Activated CD8-positive, alpha-beta memory T cell treated with anti-CD3 and anti-CD28 coated beads, Interleukin-2, amount 50 U/mL, for 4 hours (primary cell): ENCODE measurements at places on chromosomes 4 and X.
A peak's percentile ranks its signal among the peaks of the same experiment; 100 is the strongest.

- DNase-seq: no peak
Observed at GRCh38 chr4:17939054-17939453, 82.5 kb downstream of the LCORL start.

GRCh38 chrX:14073556-14073955, 43.9 kb upstream of the GEMIN8 start:
- DNase-seq: no peak

DNA sequence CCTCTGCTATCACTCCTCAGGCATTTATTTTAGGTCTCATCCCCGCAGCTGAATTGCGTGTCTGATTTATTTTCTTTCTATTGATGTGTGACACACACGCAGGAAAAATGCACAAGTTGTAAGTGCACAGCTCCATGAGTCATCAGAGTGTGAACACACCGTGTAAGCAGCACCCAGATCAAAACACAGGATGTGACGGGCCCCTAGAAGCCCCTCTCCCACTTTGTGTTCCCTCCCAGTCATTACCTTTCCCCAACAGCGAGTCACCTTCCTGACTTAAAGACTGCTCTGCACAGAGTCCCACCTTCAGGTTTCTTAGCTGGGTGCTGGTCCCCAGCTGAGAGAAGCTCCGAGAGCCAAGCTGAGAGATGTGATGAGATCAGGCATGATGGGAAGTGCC, 436.7 kb downstream of the MID1IP1 start:
- no peak for DNase-seq

- DNase-seq: no peak
Observed at GRCh38 chrX:36573720-36574119, 434.4 kb upstream of the FAM47C start.

- no peak for DNase-seq
Observed at GRCh38 chr4:165210566-165210965, 3.2 kb downstream of the KLHL2 start.

DNA sequence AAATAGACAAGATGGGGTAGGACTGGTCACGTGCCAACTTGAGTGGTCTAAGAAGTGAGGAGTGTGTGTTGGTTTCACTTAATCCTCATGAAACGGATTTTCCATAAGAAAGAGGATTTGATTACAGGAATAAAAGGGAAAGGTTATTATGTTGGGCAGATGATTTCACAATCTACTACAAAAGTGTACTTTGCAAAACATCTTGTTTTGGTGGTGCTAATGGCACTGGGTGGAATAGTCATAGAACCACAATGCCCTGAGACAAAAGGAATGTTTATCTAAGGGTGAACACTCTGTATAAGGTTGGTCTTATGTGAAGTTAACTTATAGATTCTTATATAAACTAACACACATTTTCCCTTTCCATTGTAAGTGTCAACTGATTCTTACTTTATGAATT, 45.6 kb downstream of the GLUD2 start:
- DNase-seq: no peak

DNA sequence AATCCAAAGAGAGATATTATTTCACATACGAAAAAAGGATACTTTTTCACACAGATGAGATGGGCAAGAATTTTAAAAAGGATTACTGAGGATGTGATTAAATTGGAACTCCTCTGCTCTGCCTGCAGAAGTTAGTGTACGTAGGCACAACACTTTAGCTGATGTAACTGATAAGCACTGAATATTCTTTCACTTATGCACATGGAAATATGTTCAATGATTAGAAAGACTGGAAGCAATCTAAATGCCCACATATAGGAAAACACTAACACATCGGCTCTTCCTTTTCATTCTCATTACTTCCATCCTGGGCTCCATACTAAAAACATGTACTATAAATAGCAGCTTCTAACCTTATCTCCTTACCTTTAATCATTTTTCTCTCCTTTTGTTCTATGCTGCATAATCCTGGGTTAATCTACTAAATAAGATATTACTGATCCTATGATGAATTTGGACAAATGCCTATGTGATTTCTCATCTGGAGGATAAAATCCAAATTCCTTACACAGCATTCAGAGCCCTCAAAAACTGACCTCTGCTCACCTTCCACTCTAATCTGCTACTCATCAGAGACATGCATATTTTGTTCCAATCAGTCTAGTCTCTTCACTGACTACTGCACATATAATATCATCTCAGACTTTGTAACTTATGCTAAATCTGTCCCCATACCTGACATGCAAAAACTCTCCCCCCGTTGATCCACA, 197.8 kb downstream of the PDGFC start:
- DNase-seq: no peak

GRCh38 chr4:80726471-80726870, 304.0 kb upstream of the BMP3 start:
- no peak for DNase-seq

DNA sequence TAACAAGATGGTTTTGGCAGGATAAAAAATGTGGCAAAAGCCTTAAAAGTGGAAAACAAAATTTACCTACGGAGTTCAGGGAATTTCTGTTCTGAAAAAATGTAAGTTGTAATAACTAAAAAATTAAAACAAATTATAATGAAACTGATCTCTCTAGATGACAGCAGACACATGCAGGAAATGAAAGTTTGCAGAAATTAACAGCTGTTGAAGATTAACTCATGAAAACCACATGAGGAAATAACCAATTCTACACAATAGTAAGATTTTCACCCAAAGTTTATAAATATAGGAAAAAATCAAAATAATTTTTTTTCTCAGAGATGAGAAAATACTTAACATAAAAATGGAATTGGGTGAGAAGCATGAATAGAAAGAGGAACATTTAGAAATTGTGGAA, 47.5 kb upstream of the UGT2B15 start:
- DNase-seq: no peak

DNA sequence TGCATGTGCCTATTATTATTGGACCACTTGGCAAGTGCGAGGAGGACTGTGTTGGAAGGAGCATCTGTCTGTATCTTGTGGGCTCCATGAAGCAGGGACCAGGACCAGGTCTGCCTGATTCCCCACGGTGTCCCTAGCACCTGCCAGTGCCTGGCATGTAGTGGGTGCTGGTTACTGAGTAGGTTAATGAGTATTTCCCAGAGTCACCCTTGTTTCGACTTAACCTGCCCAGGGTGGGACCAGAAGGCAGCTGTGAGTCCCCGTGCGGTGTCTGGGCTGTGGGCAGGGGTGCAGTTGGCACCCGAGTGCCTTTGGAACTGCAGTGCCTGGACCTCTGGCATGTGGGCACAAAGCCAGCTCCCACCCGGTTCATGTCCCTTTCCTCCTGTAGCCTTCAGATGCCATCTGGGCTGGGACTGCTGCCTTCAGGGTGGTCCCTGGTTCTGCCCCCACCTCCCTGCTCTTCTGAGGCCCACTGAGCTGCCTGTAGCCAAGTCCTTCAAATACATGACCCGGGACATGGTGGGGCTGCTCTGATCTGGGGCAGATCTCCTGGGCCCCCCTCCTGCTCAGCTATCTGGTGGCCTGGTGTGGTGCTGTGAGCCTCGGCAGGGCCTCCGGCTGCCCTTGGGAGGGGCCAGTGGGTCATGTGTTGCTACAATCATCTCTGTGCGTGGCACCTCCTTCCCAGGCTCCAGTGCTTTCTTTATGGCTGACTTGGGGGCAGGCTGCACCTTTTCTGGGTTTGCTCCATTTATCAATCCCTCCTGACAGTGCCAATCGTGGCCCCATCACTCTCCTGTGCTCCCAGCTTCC, 53.0 kb upstream of the SORCS2 start:
- DNase-seq: no peak

DNA sequence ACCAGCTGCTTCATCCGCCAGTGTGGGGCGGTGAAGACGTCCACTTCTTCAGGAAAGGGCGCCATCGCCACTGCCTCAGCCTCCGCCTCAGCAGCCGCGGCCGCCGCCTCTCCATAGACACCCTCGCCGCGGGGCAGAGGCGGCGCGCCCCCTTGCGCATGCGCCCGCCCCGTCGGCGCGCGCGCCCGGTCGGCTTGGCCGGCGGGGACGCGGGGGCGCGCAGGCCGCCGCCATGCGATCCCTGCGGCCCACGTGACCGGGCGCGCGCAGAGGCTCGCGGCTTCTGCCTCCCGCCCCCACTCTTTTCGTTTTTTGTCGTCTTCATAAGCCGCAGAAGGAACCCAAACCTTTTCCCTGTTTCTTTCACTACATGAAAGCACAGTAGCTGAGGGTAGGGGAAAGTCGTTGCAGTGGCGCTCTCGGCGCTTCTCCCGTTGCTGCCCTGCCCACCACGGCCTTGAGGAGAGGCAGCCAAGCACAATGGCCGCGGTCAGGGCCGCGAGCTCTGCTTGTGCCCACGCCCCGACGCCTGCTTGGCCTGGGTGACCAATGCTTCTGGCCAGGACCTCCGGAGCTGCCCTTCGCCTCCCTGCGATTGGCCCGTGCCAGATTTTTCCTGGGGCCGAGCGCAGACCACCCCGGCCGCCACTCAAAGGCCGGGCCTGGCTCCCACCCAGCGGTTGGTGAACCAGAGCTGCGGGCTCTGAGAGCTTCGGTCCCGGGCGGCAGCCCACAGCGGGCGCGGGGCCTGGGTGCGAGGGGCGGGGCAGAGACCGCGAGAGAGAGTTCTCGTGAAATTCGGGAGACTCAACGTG, at the start of gene FBXL5:
Gene FBXL5, minus strand, starts transcription at position 135 of the 815 bp plus-strand sequence. Its CDS starts 70 bp downstream, at position 65.
- peak; percentile 81 for DNase-seq

GRCh38 chr4:163196926-163197480, 30.3 kb upstream of the NAF1 start:
- DNase-seq: no peak

DNA sequence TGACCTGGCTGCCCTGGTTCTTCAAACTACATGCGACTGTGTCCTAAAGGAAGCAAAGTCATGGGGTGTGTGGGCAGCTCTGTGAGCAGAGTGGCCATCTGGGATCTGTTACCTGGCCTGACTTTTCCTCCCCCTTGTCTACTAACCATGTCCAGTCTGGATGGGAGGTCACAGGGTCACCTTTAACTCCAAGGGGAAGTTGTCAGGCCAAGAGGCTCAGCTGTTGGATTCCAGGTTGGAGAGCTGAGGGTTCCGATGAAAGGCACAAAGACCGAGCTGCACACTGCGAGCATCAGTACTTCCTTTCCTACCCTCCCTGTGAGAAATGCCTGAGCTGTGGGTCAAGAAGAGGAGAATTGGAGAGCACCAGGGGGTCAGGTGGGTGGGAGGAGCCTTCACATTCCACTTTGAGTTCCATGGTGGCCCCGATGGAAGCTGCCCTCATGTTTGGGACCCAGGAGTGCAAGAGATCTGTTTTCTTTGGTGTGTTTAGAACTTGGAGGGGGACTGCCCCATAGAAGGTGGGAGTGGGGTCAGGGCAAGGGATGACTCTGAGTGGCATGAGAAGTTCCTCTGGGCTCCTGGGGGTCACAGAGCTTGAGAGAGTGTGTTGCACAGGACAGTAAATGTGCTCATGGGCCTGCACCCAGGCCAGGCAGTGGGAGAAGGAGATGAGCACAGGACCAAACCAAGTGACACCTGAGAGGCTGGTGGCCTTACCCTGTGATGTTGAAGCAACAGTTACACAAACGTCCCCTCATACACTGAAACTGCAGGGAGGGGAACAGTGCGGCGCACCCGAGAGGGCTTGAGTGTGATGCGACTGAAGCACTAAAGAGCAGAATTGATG, 36.2 kb downstream of the RGS12 start:
- DNase-seq: no peak

GRCh38 chr4:151227172-151227571, 49.8 kb upstream of the PRSS48 start:
- DNase-seq: no peak

DNA sequence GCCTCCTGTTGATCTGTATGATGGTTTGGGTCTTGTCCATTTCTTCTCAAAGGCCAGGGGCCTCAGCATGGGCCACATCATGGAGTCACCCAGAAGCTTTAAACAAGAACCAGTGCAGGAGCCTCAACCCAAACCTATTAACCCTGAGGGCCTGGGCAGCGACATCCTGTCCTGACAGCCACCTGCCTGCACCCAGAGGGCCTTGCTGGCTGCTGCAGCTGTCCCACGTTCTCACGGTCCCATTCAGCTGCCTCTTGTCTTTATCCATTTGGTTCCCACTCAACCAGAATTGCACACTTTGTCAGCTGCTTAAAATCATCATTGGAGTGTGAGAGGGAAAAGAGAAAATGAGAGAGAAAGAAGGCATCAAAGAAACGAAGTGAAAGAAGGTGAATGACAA, 21.6 kb downstream of the C4orf50 start:
- no peak for DNase-seq

- no peak for DNase-seq
Observed at GRCh38 chr4:21848021-21848420, 100.6 kb downstream of the KCNIP4 start.

- no peak for DNase-seq
Observed at GRCh38 chrX:39337451-39337850, 536.2 kb downstream of the MID1IP1 start.

DNA sequence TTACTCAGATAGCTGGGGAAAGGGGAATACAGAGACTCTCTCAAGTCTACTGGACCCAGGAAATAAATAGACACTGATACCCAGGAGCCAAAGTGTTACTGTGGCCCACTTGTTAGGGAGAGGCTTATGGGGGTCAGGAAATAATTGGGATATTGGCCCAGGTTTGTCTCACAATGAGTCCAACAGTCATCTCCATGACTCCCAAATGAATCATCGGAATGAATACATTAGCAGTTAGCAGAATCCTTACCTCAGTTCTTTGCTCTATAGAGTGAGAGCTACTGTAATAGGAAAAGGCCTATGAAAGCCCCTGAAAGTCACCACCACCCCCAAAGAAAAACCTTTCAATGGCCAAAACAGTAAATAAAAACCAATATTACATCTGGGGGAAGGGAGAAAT, 42.4 kb upstream of the ARHGEF6 start:
- no peak for DNase-seq

GRCh38 chr4:174928575-174929253, 10.6 kb downstream of the ADAM29 start:
- DNase-seq: no peak

DNA sequence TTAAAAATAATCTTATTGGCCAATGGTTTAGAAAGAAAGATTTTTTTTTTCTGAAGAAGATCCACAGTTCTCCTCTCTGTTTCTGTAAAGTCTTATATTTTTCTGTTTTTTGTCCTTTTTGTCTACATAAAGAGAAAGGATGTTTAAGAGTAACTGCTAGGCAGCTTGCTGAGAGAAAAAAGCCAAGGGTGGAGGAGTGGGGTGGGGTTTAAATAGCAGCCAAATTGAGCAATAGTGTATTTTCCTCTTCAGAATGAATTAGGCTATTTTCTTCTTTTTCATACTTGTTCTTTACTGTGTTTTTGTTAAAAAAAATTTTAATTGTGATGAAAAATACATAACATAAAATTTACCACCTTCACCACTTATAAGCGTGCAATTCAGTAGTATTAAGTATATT, 224.6 kb downstream of the SOWAHB start:
- DNase-seq: no peak

DNA sequence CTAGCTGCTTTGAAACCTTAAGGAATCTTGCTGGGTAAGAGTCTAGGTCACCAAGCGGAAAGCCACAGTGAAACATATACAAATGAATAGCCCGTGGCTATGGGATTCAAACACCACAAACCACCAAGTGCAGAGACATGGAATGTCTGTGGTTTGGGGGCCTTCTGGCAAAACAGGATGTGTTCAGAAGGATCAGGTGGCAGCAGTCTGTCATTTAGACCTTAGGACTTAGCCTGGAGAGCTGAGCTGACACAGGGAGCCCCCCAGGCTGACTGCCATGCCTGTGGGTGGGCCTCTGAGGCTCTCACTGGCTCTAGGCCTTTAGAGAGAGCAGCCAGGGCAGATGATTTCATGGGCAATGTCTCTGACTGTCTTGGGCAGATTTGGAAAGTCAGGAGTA, 225.6 kb downstream of the FBXW7 start:
- DNase-seq: no peak

GRCh38 chr4:71198958-71199357, 139.9 kb upstream of the SLC4A4 start:
- DNase-seq: no peak

- DNase-seq: no peak
Observed at GRCh38 chrX:102115748-102116147, 9.7 kb upstream of the TCEAL2 start.
